ENCODE measurements at places on chromosomes 7 and 10. TPM values are rescaled to one million over a fixed set of nuclear protein-coding genes. Genes with fewer than 3 reads are reported as not detected.

NOLC1 gene
- total RNA-seq = 83.6 TPM

SHH gene
- total RNA-seq = 4.6 TPM

CAMK2B gene
- total RNA-seq = not detected

GDF2 gene
- not detected for total RNA-seq

FAM241B gene
- total RNA-seq = 8.4 TPM

ODAD2 gene
- total RNA-seq = 6.7 TPM

LRRC18 gene
- total RNA-seq = not detected

A1CF gene
- not detected for total RNA-seq

KCP gene
- 2.5 TPM for total RNA-seq

LRMDA gene
- not detected for total RNA-seq

CLDN15 gene
- total RNA-seq = 4.2 TPM

PRLHR gene
- total RNA-seq = not detected

UCMA gene
- not detected for total RNA-seq

HSPB1 gene
- total RNA-seq = 62.3 TPM

DNA sequence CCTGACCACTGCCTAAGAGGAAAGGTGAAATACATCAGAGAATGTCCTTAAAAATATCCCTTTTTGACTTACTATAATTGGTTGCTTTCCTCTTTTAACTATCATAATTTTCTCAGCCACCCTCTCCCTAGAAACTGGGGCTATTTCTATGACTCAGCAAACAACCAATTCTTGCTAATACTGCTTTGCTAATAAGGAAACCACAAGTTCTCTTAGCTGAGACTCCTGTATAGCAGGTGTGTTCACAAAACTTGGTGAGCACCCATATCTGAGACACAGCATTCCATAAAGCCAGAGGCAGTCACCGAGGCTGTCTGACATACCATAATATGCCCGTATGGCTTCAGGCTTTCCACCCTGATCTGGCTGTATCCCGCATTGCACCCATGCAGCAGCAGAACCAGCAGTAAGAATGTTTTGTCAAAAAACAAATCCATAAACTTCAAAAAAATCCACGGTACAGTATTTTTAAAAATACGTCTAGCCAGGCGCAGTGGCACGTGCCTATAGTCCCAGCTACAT is 191.7 kb upstream of the C7orf33 start:
- DNase-seq = no peak

DNA sequence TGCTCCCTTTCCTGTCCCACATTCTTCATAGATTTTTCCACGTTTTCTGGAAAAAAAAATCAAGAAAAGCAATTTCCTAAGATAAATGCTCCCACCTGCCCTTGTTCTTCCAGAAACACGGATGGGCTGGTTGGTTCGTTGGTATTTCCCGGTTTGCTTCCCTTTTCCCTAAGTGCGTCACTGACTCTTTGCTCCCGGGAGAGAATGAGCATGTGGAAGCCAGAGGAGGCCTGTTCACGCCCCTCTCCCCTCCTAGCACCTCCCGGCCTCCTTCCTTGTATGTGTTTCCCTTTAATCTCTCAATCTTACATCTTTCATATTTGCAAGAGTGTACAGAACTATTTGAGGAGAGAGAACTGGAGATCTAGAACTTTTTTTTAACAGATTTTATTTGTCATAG is 442.0 kb downstream of the GFRA1 start:
- no peak for DNase-seq

- DNase-seq = no peak
Observed at GRCh38 chr10:63236113-63236935, 103.2 kb downstream of the NRBF2 start.

DNA sequence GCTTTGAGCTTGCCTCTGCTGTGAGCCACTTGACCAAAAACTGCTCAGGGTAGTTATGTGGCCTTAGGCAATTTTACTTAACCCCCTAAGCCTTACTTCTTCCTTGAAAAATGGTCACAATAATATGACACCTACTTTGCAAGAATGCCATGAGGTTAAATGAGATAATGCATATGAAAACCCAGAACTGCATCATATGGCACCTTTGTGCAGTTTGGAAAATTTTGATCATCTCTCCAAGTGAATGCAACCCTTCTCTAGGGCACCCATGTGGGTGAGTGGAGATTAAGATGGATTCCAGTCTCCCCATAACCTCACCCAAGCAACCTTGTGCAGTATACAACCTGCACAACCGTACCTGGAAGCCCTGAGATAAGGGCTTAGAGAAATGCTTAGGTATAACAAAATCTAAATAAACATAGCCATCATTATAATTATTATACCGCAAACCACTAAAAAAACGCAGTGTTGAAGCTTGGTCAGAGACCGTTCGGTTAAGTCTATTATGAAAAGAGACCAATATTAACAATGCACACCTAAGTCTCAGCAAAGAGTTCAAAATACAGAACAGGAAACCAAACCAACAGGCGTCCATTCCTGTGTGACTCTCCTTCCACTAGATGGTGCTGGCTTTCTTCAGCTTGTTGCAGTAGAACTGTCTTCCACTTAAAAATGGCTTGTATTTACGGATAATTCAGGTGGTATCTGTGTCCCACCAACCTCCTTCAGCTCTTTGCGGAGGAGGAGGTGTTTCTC is 21.0 kb upstream of the ASB15 start:
- DNase-seq = peak; percentile 7

- no peak for DNase-seq
Observed at GRCh38 chr7:27739301-27739908, 557 bp upstream of the TAX1BP1 start.

DNA sequence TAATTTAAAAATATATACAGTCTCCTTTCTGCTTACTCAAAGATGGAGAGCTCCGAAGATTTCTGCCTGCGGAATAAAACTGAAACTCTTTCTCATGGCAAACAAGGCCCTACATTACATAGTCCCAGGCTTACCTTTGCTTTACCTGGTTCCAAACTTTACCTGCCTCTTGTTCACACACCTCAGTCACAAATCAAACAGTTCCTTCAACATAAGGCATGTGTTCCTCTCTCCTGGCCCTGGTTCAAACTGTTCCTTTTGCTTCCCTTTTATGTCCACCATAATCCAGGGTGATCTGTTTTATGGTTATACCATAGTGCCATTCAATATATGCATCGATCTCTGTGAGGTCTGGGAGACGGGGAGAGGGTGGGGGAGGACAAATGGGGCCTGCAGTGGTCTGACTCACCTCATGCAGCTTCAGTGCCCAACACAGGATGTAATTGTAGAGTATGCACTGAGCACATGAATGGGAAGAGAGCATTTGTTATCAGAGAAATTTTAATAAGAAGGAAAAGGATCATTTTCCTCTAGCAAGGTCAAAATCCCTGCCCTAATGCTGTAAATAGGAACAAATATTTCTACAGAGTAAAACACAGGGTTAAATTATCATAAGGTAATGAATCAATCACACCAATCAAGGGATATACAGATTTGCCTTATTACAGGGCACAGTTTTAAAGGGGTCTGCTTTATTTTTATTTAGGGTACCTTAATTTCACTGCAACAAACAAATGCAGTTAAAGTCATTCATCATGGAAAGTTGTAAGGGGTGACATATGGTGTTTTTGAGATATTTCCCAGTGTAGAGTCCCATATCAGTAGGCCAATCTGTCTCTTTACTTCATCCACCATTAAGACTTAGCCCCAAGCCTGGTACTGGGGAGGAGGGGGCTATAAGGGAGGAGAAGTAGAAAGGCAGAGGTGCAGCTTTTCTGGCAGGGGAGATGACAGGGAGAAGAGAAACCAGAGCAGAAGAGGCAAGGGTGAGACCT is 88.8 kb upstream of the PDE1C start:
- DNase-seq = no peak

- DNase-seq = no peak
Observed at GRCh38 chr7:38702002-38702535, 70.9 kb upstream of the AMPH start.

GRCh38 chr7:106486331-106486730 is 174.6 kb downstream of the CCDC71L start:
- DNase-seq = no peak

DNA sequence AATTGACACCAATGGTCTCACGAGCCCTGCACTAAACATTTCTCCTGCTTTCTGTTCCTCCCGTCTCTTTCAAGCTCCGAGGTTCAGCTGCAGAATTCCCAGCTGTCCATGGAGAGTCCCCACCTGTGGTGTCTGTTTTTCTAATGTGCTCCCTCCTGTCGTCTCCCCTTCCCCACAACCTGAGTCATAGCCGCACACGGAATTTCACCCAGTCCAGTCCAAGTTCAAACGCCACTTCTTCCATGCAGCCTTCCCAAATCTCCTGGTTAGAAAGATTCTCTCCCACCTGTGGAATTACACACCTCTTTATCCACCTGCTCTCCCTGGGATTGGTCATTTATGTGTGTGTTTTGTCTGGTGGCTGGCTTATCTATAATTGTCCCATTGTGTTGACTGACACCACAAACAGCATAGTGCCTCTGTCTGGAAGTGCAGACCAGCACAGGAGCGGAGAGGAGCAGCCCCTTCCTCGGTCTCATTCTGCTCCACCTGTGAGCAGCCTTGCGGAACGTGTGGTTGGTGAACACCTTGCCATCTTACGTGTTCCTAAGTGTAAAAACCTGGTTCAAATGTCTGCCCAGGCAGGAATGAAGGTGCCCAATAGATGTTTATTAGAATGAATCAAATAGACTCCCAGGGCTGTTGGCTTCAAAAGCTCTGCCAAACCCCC is 3.3 kb upstream of the DIP2C start:
- peak; percentile 24 for DNase-seq

DNA sequence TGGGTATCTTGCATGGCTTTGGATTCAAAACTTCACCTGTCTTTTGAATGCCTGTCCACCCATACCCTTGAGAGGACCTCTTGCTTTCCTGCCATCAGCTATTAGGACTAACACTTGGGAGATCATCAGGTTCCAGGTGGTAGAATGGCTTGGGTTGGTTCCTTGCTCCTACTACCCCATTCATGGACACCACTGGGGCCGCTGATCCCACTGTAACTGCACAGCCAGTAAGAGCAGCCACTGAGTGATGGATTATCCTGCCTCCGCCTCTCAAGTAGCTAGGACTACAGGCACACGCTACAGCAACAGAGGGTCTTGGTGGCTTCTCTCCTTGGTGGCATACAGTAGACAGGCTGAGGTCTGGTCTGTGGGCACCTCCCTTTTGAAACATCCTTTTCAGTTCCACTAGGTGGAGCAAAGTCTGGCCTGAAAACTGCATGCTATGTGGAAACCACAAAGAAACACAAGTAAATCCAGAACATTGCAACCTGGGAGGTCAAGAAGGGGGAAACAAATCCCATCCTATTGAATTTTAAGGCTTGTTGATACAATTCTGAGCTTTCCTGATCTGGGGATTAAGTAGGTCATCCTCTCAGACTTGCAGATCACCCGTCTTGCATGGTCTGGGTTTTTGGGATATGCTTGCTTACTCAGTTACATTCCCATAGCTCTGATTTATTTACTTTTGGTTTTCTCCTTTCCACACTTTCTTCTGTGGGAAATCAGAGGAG is 9.4 kb downstream of the WBP1L start:
- peak; percentile 64 for DNase-seq

- DNase-seq = no peak
Observed at GRCh38 chr7:117395743-117396142, 31.6 kb downstream of the ASZ1 start.

DNA sequence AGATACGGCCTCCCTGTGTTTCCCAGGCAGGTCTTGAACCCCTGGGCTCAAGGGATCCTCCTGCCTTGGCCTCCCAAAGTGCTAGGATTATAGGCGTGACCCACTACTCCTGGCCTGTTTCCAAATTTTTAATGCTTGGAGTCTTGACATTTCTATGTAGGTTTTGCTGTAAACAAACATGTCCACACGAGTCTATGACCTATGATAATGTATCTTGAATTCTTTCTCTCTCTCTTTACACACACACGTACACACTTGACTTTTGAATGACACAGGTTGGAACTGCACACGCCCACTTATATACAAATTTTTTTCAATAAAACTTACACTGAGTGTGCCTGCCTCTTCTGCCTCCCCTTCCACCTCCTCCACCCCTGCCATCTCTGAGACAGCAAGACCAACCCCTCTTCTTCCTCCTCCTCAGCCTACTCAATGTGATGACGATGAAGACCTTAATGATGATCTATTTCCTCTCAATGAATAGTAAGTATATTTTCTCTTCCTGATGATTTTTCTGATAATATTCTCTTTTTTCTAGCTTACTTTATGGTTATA is 44.1 kb upstream of the LAMB1 start:
- no peak for DNase-seq

GRCh38 chr10:87896216-87896615 is 32.8 kb downstream of the PTEN start:
- DNase-seq = no peak

GRCh38 chr7:184294-185264 is 7.8 kb upstream of the FAM20C start:
- peak; percentile 64 for DNase-seq

DNA sequence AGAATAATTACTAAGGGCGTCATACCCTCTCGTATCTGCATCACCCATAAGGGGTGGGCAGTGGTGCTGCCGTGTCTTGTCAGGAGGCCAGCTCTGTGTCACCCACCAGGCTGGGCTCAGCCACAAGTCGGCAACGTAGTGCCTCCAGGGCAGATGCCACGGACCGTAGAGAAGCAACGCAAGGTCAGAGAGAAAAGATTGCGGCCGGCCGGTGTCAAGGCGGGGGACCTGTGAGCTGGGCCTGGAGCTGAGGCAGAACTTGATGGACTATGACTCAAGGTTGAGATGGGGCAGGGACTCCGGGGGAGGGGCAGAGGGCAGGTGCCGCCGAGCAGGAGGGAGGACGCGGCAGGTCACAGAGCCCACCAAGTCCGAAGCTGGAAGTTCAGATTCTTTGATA is 29.5 kb downstream of the FOXK1 start:
- DNase-seq = peak; percentile 32

DNA sequence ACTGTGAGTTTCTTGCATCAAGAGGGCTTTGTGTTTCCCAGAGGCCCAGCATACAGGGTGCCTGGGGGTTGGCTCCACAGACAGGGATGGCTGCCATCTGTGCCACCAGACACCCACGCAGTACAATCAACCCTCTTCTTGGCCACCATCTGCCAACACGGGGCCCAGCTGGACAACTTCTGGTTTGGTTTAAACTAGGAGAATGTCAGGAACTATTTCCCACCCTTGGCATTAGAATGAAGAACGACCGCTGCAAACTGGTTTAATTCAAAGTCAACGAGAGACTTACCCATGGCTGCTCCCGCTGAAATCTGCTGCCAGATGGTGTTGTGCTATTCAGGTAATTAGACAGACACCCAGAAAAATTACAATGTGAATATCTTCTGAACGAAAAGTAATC is 27.8 kb downstream of the NMT2 start:
- no peak for DNase-seq

DNA sequence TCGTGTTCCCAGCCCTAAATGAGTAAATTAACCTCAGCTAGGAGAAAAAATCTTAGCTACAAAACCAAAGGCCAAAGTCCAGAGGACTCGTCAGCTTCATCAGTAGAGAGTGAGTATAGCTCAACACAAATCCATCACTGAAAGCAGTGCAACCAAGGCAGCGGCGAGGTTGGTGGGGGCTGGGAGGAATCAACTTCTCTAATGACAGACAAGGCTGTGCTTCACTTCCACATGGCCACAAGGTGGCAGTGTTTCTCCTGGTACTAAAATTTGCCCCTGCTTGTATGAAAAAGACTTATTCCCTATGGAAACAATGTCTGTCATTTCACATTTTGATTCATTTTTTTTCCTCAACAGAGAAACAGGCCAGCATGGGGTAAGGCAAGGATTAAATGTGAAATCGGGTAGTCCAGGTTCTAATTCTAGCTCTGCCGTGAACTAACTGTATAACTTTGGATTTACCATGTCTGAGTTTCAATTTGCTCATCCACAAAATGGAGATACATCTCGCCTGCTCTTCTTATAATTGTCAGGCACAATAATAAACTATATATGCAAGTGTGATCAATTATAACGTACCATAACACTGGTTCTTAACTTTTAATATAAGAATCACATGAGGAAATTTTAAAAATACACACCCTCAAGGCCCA is 39.3 kb downstream of the FAS start:
- DNase-seq = peak; percentile 46

- no peak for DNase-seq
Observed at GRCh38 chr7:47465191-47465590, 116.7 kb downstream of the TNS3 start.
